ENCODE measurements at places on chromosomes 16 and 17.

GRCh38 chr16:88638323-88639230 lies at the start of gene IL17C:
Gene IL17C (plus strand): TSS chr16:88638572. CDS start chr16:88638642, 70 bp downstream.
- DNase-seq = no peak
- H3K36me3 ChIP-seq = no peaks in the 10 kb centered on the region
- H3K4me3 ChIP-seq = no peak within 1 kb of the TSS
- H3K27me3 ChIP-seq = peaks cover 13% of the 10 kb centered on the region

DNA sequence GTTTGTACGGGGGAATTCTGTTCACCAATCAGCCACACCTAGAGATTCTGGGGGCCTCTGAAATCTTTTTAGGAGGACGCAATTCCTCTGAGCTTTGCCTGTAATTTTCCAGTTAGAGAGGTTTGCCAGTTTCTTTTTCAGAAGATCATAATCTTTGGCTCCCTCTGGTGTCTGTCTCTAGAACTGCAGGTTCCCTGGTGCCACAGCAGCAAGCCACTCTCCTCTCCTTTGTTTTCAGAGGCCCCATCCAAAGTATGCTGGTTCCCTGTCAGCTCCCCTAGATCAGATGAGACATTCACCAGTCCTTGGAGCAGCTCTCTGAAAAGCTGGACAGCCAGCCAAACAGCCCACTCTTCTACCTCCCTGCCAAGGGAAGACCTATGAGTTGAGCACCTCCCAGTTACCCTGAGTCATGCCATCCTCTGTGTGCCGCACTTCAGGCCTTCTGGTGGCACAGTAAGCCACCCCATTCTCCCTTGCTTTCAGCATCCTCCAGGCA lies 36.1 kb downstream of the RNF112 start:
- peak; percentile 87 for DNase-seq
- H3K27me3 ChIP-seq = no peaks in the 10 kb centered on the region
- H3K4me1 ChIP-seq = peaks cover 23% of the 10 kb centered on the region
- H3K36me3 ChIP-seq = no peaks in the 10 kb centered on the region
- no peak overlapping the region for H3K27ac ChIP-seq

DNA sequence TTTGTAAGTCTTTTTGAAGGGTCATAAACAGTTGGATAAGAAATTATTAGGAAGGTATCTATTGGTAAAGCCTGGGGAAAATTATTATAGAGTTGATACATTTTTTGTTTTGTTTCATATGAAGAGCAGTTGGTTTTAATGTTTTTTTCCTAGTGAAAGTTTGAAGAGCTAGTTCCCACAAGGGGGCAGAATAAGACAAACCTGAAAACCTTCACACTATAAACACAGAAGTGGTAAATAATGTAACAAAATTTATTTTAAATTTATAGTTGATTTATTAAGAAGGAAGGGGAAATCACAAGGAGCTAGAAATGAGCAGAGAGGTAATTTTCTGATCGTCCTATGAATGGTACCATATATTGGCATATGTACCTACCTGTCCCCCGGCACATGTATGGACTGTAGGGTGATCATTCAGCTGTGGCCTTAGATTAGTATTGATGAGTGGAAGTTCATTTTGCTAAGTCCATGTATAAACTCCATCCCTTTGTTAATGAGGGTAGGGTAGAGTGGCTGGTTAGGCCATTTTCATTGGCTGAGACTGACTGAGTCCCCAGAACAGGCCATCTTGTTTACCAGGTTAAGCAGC lies 116.3 kb downstream of the TANC2 start:
- H3K4me3 ChIP-seq = no peak overlapping the region
- peak; percentile 62 for DNase-seq
- 0 out of 2 replicates have a peak, but pooled peaks cover 5% of the 10 kb centered on the region for H3K4me1 ChIP-seq
- no peak overlapping the region for H3K27ac ChIP-seq
- H3K36me3 ChIP-seq = no peaks in the 10 kb centered on the region

- H3K36me3 ChIP-seq = peaks cover 33% of the 10 kb centered on the region
- DNase-seq = peak; percentile 23
- H3K4me1 ChIP-seq = no peaks in the 10 kb centered on the region
- no peaks in the 10 kb centered on the region for H3K27me3 ChIP-seq
- no peak overlapping the region for H3K27ac ChIP-seq
These were observed 145.6 kb downstream of the AATF start for GRCh38 chr17:37094391-37094790.

DNA sequence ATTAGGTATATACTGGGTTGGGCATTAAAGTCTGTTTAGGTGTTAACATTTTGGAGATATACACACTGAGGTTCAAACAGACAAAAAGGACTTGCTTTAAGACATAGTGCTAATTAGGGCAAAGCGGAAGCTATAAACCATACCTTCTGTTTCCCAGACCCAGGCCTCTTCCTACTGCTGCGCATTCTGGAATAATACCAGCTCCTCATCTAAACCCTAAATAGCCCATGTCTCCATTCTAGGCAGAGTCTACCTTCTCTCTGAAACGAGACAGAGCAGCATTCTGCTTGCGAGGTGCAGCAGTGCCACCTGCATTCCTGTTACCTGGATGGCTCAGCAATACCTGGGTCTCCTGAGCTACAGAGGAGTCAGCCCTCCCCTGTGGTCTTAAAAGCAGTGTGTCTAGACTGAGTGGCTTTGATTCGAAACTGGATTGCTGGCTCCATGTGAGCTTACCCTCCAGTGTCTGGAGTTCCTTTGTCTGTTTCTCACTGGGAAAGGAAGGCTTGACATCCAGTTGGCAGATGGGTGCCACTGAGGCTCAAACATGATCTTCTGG lies 6.4 kb downstream of the YPEL2 start:
- no peak for DNase-seq
- H3K36me3 ChIP-seq = no peaks in the 10 kb centered on the region
- H3K27me3 ChIP-seq = peaks cover 3% of the 10 kb centered on the region
- H3K27ac ChIP-seq = no peak overlapping the region

GRCh38 chr17:73255671-73256181 lies 6.0 kb downstream of the CPSF4L start:
- no peaks in the 10 kb centered on the region for H3K4me1 ChIP-seq
- no peaks in the 10 kb centered on the region for H3K36me3 ChIP-seq
- peak; percentile 79 for DNase-seq
- H3K27ac ChIP-seq = no peak overlapping the region
- H3K27me3 ChIP-seq = no peaks in the 10 kb centered on the region

DNA sequence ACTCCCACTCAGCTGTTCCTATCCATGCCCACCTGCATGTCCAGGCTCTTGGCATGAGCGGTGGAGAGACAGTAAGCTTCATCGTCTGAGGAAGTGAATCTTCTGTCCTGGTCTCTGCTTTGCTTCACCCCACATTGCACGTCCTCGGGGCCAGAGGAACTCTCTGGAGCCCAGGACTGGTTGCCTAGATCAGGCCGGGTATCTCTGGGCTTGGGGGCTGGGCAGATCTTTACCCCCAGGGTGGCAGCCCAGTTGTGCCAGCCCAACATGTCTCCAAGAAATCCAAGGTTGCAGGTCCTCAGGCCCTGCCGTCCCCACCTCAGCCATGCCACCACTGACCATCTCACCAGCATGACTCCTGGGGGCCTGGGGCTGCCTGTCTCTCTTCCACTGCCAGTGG lies 58.3 kb downstream of the BEAN1 start:
- H3K36me3 ChIP-seq = no peaks in the 10 kb centered on the region
- no peak overlapping the region for H3K4me3 ChIP-seq

DNA sequence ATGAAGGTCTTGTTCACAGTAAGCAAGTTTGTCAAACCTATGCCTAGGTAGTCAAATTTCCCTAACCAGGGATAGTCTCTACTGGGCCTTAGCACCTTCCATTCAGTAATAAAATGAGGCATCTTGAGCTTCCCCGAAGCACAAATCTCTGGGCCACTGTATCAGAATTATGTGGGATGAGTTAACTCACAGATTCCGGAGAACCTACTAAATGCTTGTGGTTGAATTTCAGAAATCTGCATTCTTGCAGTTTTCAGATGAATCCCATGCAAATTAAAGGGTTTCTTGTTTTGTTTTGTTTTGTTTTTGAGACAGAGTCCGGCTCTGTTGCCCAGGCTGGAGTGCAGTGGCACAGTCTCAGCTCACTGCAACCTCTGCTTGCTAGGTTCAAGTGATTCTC lies 478.8 kb upstream of the HSBP1 start:
- H3K27ac ChIP-seq = no peak overlapping the region
- no peak for DNase-seq
- H3K4me1 ChIP-seq = peaks cover 6% of the 10 kb centered on the region
- H3K4me3 ChIP-seq = no peak overlapping the region

DNA sequence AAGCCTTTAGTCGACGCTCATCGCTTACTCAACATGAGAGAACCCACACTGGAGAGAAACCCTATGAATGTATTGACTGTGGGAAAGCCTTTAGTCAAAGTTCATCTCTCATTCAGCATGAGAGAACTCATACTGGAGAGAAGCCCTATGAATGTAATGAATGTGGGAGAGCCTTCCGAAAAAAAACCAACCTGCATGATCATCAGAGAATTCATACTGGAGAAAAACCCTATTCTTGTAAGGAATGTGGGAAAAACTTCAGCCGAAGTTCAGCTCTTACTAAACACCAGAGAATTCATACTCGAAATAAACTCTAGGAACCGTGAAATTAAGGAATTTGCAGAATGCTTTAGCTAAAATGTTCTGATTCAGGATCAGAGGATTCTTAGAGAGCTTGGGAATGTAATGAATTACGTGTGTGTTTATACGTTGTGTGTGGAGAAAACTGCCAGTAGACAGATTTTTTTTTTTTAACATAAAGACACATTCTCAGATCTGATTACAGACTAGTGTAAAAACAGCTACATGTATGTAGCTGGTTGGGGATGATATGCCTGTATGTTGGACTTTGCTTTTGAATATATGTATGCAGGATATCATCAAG lies 25.4 kb downstream of the ZFP90 start:
- H3K4me1 ChIP-seq = no peaks in the 10 kb centered on the region
- H3K4me3 ChIP-seq = no peak overlapping the region
- peaks cover 36% of the 10 kb centered on the region for H3K36me3 ChIP-seq
- DNase-seq = peak; percentile 8
- no peak overlapping the region for H3K27ac ChIP-seq
- H3K27me3 ChIP-seq = no peaks in the 10 kb centered on the region

DNA sequence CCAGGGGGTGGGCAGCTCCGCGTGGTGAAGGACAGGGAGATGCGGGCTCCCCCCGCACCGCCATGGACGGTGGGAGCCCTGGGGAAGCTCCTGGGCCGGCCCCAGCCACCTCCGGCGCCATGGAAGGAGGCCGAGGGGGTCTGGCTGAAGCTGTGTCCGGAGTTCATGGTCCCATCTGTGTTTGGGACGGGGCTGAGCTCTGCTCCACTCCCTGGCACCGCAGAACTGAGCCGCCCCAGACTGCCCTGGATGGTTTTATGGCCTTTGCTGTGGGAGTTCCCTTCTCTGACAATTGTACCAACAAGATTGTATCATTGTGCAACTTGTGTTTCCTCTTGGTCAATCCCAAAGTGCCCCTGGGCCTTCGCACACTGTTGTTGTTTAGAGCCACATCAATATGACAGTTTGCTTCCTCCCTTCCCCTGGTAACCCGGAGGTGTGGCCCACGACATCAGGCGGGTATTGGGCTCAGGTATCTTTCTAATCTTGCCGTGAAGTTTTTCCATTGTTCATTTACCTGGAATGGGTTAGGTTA lies 942 bp downstream of the KRT23 start:
- no peak overlapping the region for H3K27ac ChIP-seq
- DNase-seq = no peak
- no peak overlapping the region for H3K4me3 ChIP-seq
- no peaks in the 10 kb centered on the region for H3K36me3 ChIP-seq

- H3K27me3 ChIP-seq = no peaks in the 10 kb centered on the region
- DNase-seq = no peak
- H3K4me1 ChIP-seq = no peaks in the 10 kb centered on the region
- H3K4me3 ChIP-seq = no peak overlapping the region
- no peaks in the 10 kb centered on the region for H3K36me3 ChIP-seq
- H3K27ac ChIP-seq = no peak overlapping the region
These were observed 131.2 kb downstream of the IRF8 start for GRCh38 chr16:86030116-86030515.

DNA sequence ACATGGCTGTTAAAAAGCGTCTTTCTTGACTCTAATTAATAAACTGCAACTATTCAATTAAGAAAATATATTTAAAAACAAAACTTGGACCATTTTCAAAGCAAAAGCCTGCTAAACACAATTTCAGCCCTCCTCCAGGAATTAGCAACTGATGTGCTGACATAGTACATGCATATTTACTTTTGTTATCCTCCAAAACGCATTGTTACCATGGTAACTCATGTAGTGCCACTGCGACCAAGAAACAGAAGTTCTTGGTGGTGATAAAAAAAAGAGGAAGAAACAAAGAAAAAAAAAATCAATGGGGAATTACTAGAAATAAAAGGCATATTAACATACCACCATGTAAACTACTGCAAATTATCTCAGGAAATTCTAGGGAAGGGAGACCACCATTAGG lies 793.4 kb upstream of the CDH8 start:
- H3K27ac ChIP-seq = no peak overlapping the region
- no peaks in the 10 kb centered on the region for H3K36me3 ChIP-seq
- no peak overlapping the region for H3K4me3 ChIP-seq
- no peaks in the 10 kb centered on the region for H3K4me1 ChIP-seq
- no peaks in the 10 kb centered on the region for H3K27me3 ChIP-seq

- H3K4me1 ChIP-seq = peaks cover 24% of the 10 kb centered on the region
- no peak for DNase-seq
- no peak overlapping the region for H3K4me3 ChIP-seq
- no peak overlapping the region for H3K27ac ChIP-seq
- H3K36me3 ChIP-seq = peaks cover 21% of the 10 kb centered on the region
These were observed 18.0 kb downstream of the KCTD2 start for GRCh38 chr17:75064867-75065561.

DNA sequence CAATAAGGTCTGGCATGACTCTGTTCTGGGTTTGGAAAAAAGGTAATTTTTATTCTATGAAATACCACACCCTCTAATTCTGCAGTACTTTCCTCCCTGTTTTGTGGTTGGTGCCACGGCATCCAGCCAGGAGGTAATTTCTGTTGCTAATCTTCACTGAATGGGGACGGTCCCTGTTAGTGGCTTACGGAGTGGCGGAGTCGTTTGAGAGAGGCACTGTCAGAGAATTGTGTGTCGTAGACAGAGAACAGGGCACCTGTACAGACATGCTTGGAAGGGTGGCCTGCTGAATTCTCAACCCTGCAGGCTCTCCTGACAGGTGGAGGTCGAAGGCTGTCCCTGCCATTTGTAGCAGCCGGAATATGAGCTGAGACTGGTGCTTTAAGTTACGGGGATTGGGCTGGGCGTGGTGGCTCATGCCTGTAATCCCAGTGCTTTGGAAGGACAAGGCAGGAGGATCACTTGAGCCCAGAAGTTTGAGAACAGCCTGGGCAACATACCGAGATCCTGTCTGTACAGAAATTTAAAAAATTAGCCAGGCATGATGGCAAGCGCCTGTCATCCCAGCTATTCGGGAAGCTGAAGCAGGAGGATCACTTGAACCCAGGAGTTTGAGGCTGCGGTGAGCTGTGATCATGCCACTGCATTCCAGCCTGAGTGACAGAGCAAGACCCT lies 33.2 kb downstream of the EEF2K start:
- no peak for DNase-seq
- no peaks in the 10 kb centered on the region for H3K27me3 ChIP-seq
- H3K4me3 ChIP-seq = no peak overlapping the region
- H3K27ac ChIP-seq = no peak overlapping the region

- no peak overlapping the region for H3K27ac ChIP-seq
- H3K4me3 ChIP-seq = no peak overlapping the region
- H3K4me1 ChIP-seq = peaks cover 27% of the 10 kb centered on the region
These were observed 2.8 kb upstream of the LPCAT2 start for GRCh38 chr16:55506083-55506482.

GRCh38 chr17:79650283-79650682 lies 39.4 kb upstream of the RBFOX3 start:
- no peaks in the 10 kb centered on the region for H3K4me1 ChIP-seq
- no peak overlapping the region for H3K27ac ChIP-seq
- no peaks in the 10 kb centered on the region for H3K36me3 ChIP-seq
- no peak overlapping the region for H3K4me3 ChIP-seq
- peaks cover 28% of the 10 kb centered on the region for H3K27me3 ChIP-seq

GRCh38 chr16:77043076-77043475 lies 147.9 kb upstream of the MON1B start:
- no peaks in the 10 kb centered on the region for H3K27me3 ChIP-seq
- DNase-seq = peak; percentile 6
- H3K36me3 ChIP-seq = no peaks in the 10 kb centered on the region
- no peak overlapping the region for H3K4me3 ChIP-seq

Data from SJCRH30 (cell line).